ENCODE measurements at places on chromosomes 6 and 20. TPM values are rescaled to one million over a fixed set of nuclear protein-coding genes. Genes with fewer than 3 reads are reported as not detected.

GRCh38 chr6:69090132-69090531 lies 455.1 kb downstream of the ADGRB3 start:
- no peak overlapping the region for H3K27ac ChIP-seq
- no peaks in the 10 kb centered on the region for H3K4me1 ChIP-seq
- no peaks in the 10 kb centered on the region for H3K27me3 ChIP-seq
- no peak overlapping the region for H3K4me3 ChIP-seq

- 0 out of 2 replicates have a peak, but pooled peaks cover under 1% of the 10 kb centered on the region for H3K27me3 ChIP-seq
- H3K4me1 ChIP-seq = no peaks in the 10 kb centered on the region
- no peak overlapping the region for H3K4me3 ChIP-seq
- DNase-seq = no peak
- no peak overlapping the region for H3K27ac ChIP-seq
Observed at GRCh38 chr6:24113891-24114290, 12.1 kb upstream of the NRSN1 start.

DNA sequence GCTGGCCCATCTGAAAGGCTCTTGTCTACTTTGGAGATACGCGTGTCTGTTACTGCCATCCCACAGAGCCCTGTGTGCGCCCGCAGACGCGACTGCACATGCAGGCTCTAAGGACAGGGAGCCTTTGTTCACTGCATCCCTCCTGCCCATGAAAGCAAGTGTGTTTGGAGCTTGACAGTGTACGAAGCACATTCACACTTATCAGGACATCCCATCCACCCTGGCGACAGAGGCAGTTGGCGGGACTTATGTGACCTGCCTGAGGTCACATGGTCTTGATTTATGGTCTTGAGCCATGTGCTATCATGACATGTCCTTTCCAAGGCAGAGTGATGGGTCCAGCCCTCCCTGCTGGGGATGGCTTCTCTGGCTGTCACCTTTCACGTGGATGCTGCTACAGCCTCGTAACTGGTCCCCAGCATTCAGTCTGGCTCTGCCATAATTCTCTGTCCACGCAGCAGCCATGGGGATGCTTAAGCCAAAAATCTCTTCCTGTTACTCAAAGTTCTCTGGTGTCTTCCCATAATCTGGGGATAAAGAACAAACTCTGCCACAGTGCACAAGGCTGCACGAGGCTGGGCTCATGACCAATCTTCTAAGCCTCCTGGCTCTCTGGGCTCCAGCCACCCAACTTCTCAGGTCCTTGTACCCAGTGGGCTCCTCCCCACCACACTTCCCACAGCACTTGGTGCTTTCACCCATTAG lies 36.3 kb upstream of the FAM83D start:
- no peaks in the 10 kb centered on the region for H3K27me3 ChIP-seq
- no peak for DNase-seq
- no peak overlapping the region for H3K4me3 ChIP-seq
- peaks cover 17% of the 10 kb centered on the region for H3K4me1 ChIP-seq
- no peak overlapping the region for H3K27ac ChIP-seq
- no peaks in the 10 kb centered on the region for H3K36me3 ChIP-seq

DNA sequence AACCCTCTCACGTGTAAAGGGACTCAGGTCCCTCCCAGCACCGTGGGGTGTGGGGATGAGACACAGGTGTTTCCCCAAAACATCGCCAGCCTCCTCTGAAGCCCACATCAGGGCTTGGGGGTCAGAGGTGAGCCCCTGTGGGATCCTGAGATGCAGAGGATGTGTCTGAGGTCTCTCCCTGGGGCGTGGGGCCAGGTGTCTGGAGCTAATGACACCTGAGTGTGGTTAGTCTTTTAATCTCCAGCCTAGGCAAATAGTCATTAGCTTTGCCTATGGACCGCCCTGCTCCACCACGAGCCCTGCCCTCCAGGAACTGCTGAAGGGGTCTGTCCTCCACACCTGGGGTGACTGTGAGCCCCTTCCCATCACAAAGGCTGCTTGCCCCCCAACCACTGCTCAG lies 1.7 kb downstream of the SRMS start:
- H3K27ac ChIP-seq = peak overlapping the region; percentile 72
- H3K36me3 ChIP-seq = no peaks in the 10 kb centered on the region
- H3K4me3 ChIP-seq = 0 out of 2 replicates have a peak overlapping the region, but pooled peaks have one; percentile 47
- peaks cover 65% of the 10 kb centered on the region for H3K4me1 ChIP-seq
- no peak for DNase-seq

DNA sequence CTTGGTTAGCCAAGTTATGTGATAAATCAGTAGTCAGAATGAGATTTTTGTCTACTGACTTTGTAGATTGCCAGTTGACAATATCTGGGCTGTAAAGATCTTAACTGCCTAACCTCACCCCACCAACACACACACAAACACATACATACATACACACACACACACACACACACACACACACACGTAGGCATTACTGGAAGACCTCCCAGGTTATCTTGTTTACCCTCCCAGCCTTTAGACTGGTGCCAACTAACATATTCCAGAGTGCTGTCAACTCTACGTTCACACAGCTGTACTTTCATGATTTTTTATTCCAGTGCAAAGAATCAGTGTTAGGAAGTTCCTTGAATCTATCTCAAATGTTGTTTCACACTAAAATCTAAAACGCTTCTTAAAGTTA lies 38.9 kb downstream of the BMP5 start:
- no peak overlapping the region for H3K27ac ChIP-seq
- no peak overlapping the region for H3K4me3 ChIP-seq
- H3K27me3 ChIP-seq = peaks cover 34% of the 10 kb centered on the region

- no peak overlapping the region for H3K4me3 ChIP-seq
- peaks cover 14% of the 10 kb centered on the region for H3K27me3 ChIP-seq
- DNase-seq = no peak
- H3K4me1 ChIP-seq = no peaks in the 10 kb centered on the region
- H3K27ac ChIP-seq = no peak overlapping the region
Observed at GRCh38 chr6:29502597-29502996, 14.8 kb upstream of the MAS1L start.

GRCh38 chr6:129686941-129687627 lies 22.9 kb downstream of the ARHGAP18 start:
- no peaks in the 10 kb centered on the region for H3K27me3 ChIP-seq
- peak overlapping the region; percentile 97 for H3K27ac ChIP-seq
- peaks cover 99% of the 10 kb centered on the region for H3K4me1 ChIP-seq
- H3K4me3 ChIP-seq = no peak overlapping the region

GRCh38 chr6:167426651-167427050 lies 101.8 kb downstream of the TTLL2 start:
- no peaks in the 10 kb centered on the region for H3K4me1 ChIP-seq
- no peak overlapping the region for H3K4me3 ChIP-seq
- no peak overlapping the region for H3K27ac ChIP-seq

DNA sequence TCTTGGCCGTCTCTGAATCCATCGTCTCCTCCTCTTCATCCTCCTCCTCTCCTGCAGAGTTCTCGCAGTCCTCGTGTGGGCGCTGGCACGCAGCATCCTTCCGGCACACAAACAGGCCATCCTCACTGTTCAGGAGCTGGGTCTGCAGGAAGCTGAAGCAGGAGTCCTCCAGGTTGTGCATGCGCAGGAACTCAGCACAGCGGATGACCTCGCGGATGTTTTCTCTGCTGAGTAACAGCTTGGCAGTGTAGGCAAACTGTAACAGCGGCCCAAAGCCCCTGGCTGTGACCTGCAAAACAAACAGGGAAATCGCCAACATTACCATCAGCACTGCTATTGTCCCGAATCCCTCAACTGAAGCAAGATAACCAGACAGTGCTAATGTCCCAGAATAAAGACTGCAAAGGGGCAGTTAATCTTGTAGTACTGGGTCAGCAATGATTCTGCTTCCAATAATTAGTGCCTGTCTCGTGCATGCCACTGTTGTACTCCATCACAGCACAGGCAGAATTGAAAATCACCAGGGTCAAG lies 57.4 kb downstream of the GJA10 start:
- no peak overlapping the region for H3K27ac ChIP-seq
- DNase-seq = no peak
- H3K4me3 ChIP-seq = no peak overlapping the region
- H3K36me3 ChIP-seq = no peaks in the 10 kb centered on the region

- H3K4me1 ChIP-seq = peaks cover 13% of the 10 kb centered on the region
- no peak overlapping the region for H3K27ac ChIP-seq
- H3K4me3 ChIP-seq = no peak overlapping the region
- DNase-seq = no peak
- H3K36me3 ChIP-seq = no peaks in the 10 kb centered on the region
- no peaks in the 10 kb centered on the region for H3K27me3 ChIP-seq
Observed at GRCh38 chr6:37643851-37644672, 53.6 kb downstream of the MDGA1 start.

DNA sequence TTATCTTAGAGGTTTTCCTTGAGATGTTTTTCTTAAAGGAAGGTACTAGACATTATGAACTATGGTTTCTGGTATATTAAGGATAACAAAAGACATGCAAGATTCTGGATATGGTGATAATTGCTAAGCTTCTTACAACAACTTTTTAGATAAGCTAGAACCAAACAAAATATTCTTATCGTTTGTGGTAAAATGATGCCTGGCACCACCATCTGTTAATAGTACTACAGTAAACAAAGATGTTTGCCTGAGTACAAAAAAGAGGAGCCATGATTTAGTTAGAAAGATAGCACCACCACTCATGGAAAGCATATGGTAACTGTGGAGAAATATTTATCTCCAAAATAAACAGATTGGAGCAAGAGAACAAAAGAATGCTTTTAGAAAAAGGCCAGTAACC lies 747.3 kb downstream of the COL12A1 start:
- no peak overlapping the region for H3K4me3 ChIP-seq
- H3K27me3 ChIP-seq = no peaks in the 10 kb centered on the region
- H3K4me1 ChIP-seq = no peaks in the 10 kb centered on the region
- no peak overlapping the region for H3K27ac ChIP-seq
- no peak for DNase-seq
- H3K36me3 ChIP-seq = no peaks in the 10 kb centered on the region

DNA sequence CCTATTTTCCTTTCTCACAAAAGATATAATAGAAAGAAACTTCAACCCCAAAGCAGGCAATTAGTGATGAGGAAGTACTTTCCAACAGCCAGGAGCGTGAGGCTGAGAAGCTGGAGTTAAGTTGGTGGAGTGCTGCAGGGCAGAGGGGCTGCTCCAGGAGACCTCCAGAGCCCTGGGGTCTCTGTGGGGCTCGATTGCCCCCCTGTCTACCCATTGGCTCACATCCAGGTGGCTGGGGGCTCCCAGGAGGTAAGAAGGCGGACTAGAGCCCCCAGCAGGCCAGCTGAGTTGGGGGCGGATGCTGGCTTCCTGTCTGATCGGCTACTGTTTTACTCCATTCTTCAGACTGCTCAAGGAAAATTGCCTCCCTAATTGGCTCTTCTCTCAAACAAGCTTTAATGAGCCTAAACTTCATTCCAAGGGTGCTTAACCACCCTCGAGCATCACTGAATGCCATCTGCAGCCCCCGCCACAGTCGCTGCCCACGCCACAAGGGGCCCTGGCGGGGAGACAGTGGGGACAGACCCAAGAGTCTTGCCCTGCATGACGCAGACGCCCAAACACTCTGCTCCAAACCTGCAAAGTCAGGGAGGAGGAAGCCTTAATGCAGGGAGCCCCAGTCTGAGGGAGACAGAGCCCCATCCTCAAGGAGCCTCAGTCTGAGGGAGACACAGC lies 78.6 kb downstream of the MDGA1 start:
- H3K4me1 ChIP-seq = peaks cover 47% of the 10 kb centered on the region

DNA sequence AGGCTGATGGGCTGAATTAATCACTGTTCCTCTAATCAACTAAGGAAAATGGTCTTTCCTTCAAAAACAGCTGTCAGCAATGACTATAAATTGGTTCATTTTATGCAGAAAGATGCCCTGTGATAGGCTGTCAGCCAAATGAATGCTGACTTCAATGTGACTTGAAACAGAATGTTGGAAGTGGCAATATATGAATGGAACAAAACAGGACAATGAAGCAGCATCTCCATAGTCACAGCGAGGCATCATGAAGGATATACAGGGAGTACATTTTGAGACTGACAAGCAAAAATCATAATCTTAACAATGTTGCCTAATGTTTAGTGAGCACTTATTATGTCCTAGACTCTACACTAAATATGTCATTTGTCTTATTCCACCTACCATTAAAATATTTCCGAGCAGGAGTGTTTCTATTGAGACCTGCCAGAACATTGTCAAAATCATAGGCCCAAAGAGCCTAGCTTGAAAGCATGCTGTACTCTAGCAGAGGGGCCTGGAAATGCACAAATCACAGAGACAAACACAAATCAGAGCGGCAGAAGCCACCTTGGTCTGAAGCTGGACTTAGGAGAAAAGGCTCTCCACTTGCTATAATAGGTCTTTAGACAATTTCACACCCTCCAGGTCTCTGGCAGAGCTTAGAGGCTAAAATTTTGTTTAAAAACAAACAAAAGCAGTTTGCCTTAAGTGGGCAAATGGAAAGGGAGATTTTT lies 63.3 kb downstream of the FAM50B start:
- no peak for DNase-seq
- peaks cover 32% of the 10 kb centered on the region for H3K4me1 ChIP-seq
- no peak overlapping the region for H3K4me3 ChIP-seq
- H3K36me3 ChIP-seq = no peaks in the 10 kb centered on the region

DNA sequence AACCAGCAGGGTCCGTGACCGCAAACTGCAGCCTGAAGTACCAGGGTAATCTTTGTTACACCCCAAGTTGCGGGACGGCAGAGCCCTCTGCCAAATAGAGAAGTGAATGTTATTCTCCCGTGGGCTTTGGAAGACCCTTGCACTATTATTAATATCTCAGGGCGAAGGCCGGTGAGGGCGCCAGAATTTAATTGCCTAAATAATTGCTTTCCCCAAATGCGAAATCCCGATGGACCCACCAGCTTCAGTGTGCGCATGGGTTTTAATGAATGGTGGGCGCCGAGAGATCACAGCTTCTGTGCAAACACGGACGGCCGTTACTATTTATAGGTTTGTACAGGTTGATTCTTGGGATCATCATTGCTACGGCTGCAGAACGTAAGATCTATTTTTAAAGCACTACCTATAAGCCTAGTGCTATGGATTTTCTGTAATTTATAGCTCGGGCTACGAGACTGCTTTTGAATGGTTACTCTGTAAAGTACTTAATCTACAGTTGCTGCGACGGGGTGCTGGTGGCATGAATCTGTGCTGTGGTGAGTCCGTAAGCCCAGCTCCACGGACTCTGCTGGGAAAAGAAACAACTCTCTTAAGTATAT lies 15.2 kb upstream of the PHACTR3 start:
- H3K36me3 ChIP-seq = no peaks in the 10 kb centered on the region
- no peak for DNase-seq
- no peaks in the 10 kb centered on the region for H3K4me1 ChIP-seq
- peaks cover 40% of the 10 kb centered on the region for H3K27me3 ChIP-seq

GRCh38 chr6:501891-502601 lies 110.5 kb downstream of the IRF4 start:
- H3K27me3 ChIP-seq = no peaks in the 10 kb centered on the region
- H3K27ac ChIP-seq = no peak overlapping the region
- no peaks in the 10 kb centered on the region for H3K36me3 ChIP-seq
- no peak for DNase-seq
- H3K4me3 ChIP-seq = no peak overlapping the region
- H3K4me1 ChIP-seq = no peaks in the 10 kb centered on the region

GRCh38 chr6:47405273-47405672 lies 72.3 kb upstream of the CD2AP start:
- H3K4me3 ChIP-seq = no peak overlapping the region
- peaks cover 5% of the 10 kb centered on the region for H3K4me1 ChIP-seq
- DNase-seq = no peak
- no peaks in the 10 kb centered on the region for H3K27me3 ChIP-seq

The GPR63 gene
- total RNA-seq = 3.5 TPM

The ZSCAN23 gene
- total RNA-seq = not detected

The TSPYL1 gene
- 70.3 TPM for total RNA-seq

The SEC63 gene
- total RNA-seq = 51.3 TPM

Measured in HCT116 (cell line).